ENCODE measurements at places on chromosomes 4 and X. TPM values are rescaled to one million over a fixed set of nuclear protein-coding genes. Genes with fewer than 3 reads are reported as not detected.

The FAM50A gene
- 14.7 TPM for total RNA-seq

The DGKK gene
- 1.3 TPM for total RNA-seq

The FABP2 gene
- total RNA-seq = not detected

The CACNA1F gene
- 0.36 TPM for total RNA-seq

The TMEM192 gene
- total RNA-seq = 6.8 TPM

The ATP10D gene
- total RNA-seq = 19.4 TPM

The USP38 gene
- 23.9 TPM for total RNA-seq

The GLOD5 gene
- not detected for total RNA-seq

The DAPP1 gene
- total RNA-seq = 0.73 TPM

The RNF175 gene
- 14.5 TPM for total RNA-seq

The ITM2A gene
- 55.5 TPM for total RNA-seq

The ATP11C gene
- total RNA-seq = 42.3 TPM

The PPID gene
- total RNA-seq = 18.8 TPM

The SYTL4 gene
- total RNA-seq = 3.4 TPM

The GNRHR gene
- total RNA-seq = not detected

The TMEM47 gene
- 48.0 TPM for total RNA-seq

The FAM114A1 gene
- 12.0 TPM for total RNA-seq

The HELT gene
- not detected for total RNA-seq

The MYOZ2 gene
- total RNA-seq = not detected

The HMX1 gene
- total RNA-seq = 0.18 TPM

The IQCM gene
- total RNA-seq = not detected

The BRS3 gene
- total RNA-seq = not detected

The NFXL1 gene
- 26.3 TPM for total RNA-seq

The PLXNA3 gene
- total RNA-seq = 28.2 TPM

The S100G gene
- not detected for total RNA-seq

The ASMT gene
- total RNA-seq = 0.45 TPM

The VEGFC gene
- 3.0 TPM for total RNA-seq

The C1QTNF7 gene
- total RNA-seq = 1.5 TPM

The HTRA3 gene
- 2.4 TPM for total RNA-seq

The HERC5 gene
- total RNA-seq = 1.00 TPM

The SPACA5 gene
- not detected for total RNA-seq

The STOX2 gene
- total RNA-seq = 44.2 TPM

The GPR143 gene
- total RNA-seq = 2.2 TPM

The BEX1 gene
- 67.0 TPM for total RNA-seq

The SMIM31 gene
- not detected for total RNA-seq

Data from cerebellum (tissue), 4 donors.